ENCODE measurements at places on chromosomes 2 and 18.

GRCh38 chr2:42513252-42513918 is 19.6 kb upstream of the KCNG3 start:
- DNase-seq: no peak

DNA sequence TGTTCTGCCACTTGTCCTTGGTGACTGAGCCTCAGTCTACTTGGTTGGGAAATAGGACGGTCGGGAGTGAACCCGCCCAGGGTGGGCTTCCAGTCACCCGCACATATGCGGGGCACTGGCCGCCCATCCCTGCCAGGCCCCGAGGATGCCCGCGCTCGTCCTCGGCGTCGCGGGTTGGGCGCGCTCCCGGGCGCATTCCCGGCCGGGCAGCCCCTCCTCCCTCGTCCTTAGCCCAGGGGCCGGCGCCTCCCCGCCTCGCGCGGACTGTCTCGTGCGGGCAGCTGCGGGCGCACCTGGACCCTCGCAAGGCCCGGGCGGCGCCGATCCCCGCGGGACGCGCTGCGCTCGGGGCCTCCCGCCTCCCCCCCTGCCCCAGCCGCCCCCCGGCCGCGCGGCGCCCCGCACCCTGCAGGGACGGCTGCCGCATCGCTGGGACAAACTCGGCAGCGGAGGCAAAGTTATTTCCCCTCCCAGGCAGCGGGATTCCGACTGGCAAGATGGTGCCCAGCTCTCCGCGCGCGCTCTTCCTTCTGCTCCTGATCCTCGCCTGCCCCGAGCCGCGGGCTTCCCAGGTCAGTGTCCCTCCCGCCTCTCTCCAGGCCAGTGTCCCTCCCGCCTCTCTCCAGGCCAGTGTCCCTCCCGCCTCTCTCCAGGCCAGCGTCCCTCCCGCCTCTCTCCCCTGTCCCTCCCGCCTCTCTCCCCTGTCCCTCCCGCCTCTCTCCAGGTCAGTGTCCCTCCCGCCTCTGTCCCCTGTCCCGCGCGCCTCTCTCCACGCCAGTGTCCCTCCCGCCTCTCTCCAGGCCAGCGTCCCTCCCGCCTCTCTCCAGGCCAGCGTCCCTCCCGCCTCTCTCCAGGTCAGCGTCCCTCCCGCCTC is at the start of gene FBLN7:
Gene FBLN7, plus strand, starts transcription at position 227 of the 874 bp plus-strand sequence. Its CDS starts 271 bp downstream, at position 498.
- DNase-seq: no peak

DNA sequence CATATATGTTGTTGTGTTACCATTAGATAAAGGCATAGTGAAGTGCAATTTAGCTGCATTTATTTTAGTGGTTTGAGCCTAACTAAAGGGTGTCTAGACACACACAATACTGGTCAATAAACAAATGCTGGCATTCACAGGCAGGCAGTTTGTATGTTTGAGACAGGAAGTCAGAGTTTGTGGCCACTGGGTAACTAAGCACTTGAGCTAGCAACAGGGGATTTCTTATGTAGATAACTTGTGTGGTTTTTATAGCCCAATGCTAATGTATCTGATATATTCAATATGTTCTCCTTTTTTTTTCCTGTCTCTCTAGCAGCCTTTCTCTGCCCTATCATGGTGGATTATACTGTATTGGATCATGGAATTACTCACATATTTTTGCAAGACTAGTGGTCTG is 38.1 kb downstream of the LRRTM4 start:
- no peak for DNase-seq

GRCh38 chr2:1246239-1246638 is 167.0 kb upstream of the TPO start:
- no peak for DNase-seq

DNA sequence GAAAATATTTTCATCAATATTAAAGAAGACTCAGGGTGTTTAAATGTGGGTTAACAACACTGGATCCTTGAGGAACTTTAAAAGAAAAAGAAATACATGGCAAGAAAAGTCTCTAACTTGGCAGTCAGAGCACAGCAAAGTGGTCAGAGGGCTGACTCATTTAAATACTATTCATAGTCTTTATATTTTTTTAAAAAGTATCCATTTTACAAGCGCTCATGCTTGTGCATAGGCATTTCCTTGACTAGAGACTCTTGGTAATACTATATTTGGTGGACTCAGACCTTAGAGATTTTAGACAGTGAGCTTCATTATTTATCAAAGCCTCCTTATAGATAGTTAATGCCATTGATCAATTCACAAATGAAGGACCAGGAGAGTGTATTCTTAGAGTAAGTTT is 110.2 kb downstream of the ABCA12 start:
- DNase-seq: no peak

- no peak for DNase-seq
Measured at GRCh38 chr18:49849331-49850217, 36.2 kb upstream of the ACAA2 start.

DNA sequence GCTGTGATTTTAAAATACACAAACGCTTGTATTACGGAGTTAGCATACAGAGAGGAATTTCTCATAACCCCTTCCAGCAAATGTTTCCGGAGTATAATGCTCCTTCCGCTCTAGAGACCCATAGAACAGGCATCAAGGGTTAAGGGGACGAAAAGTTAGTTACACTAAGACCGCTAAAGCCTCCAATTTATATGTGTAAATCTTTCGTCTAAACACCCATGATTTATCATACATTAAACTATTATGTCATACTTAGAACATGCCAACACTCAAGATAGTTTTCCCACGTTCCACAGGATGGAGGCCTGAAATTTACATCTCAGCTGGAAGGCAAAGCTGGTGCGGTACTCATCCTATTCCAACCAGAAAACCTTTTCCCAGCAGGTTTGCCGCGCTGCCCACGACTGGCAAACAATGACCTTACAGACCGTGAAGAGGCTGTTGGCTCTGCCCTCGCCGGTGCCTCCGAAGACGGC is 650 bp downstream of the ORMDL1 start:
- no peak for DNase-seq

DNA sequence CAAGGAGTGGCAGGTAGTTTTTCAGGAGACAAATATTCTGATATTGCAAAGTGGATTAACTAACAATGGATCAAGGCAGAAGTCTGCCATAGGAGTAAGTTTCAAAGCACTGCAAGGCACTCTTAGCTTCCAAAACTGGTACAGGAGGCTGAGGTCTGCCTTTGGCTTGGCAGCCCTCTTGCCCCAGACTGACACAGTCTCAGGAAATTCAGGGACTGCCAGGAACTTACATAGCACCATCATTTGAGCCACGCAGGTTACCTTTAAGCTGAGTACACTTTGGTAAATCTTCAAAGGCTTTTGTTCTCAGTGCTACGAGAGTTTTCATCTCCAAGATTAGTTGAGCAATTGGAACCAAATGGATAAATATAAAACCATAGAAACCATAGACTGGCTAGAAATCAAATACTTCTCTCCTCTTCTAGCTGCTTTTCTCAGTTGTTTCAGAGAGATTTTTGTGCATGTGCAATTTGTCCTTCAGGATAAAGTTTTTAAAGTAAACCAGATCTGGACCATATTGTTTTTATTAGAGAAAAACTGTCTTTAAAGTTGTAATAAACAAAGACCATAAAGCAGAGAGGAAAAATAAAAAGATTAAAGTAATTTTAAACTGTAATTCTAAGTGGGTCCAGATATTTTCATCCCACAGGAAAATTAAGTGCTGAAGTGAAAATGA is 18.8 kb downstream of the ANKRD29 start:
- no peak for DNase-seq

DNA sequence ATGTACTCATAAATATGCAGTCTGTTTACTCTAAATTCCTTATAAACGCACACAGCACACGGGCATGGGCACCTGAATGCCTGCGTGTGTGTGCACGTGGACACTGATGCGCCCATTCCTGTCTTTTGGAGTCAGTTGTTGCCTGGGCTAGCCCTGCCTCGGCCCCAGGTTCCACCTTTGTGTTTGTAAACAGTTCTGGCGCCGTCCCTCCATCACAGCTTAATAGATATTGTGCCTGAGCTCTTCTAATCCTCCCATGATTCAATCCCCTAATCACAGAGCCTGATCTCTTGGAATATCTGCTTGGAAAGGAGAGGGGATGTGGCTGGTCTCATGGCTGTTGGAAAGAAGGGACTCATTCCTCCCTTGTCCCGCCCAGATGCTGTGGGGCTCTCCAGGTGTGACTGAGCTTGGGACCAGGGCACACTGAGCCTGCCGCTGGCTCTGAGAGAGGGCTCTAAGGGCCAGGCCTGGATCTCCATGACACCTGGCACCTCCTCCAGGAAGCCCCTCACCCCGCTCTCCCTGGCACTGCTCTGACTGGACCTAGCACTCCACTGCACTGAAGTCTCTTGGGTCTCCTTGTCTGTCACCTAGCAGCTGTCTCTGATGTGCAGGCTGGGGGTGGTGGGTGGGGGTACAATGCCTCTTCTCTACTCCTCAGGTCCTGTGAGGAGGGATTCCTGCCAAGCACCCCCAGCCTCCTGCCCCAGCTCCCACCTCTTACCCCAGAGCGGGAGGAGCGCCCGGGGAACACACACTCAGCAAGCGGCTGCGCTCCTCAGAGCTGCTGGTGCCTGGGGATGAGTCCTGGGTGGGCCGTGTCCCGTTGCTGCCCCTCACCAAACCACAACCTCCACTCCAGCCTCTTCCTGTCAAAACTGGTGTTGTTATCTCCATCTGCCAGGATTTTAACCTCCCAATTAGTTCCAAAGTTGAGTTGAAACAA is 181.3 kb downstream of the INHBB start:
- no peak for DNase-seq

DNA sequence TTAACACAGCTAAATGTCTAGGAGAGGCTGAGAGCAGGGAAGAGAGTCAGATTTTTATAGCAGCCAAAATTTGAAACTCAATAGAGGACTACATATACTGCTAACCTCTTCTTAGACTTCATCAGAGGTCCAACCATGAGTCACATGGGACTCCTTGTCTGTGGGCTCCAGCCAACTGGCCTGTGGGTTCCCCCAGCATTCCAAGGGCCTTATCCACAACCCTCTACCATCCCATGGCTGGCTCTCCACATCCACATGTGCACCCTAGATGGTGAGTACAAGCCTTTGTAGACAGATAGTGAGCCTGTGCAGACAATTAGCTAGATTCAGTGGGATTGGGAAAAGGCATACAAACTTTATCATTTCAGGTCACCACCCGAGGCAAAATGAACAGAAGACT is 901.9 kb upstream of the ZEB2 start:
- DNase-seq: no peak

GRCh38 chr2:181399027-181399426 is 58.2 kb upstream of the ITGA4 start:
- DNase-seq: no peak

- no peak for DNase-seq
Measured at GRCh38 chr2:45586600-45586999, 24.5 kb downstream of the SRBD1 start.

GRCh38 chr2:136226903-136227302 is 109.0 kb upstream of the CXCR4 start:
- DNase-seq: no peak

DNA sequence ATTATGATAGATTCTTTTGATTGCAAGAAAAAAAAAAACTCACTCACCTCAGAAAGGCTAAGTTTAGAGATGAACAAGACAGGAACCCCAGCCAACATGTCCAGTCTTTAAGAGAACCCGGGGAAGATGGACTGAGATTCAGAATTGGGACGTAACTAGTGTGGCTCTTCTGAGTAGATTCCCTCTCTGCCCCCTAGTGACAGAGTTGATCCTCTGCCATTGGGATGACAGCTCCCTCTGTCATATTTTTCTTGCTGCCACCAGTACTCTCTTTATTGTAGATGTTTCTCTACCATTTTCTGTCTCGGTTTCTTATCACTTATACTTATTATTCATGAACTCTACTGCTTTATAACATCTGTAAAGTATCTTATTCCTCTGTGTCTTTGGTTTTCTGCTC is 77.7 kb downstream of the GULP1 start:
- DNase-seq: no peak

GRCh38 chr18:72727776-72728175 is 140.0 kb downstream of the NETO1 start:
- no peak for DNase-seq

DNA sequence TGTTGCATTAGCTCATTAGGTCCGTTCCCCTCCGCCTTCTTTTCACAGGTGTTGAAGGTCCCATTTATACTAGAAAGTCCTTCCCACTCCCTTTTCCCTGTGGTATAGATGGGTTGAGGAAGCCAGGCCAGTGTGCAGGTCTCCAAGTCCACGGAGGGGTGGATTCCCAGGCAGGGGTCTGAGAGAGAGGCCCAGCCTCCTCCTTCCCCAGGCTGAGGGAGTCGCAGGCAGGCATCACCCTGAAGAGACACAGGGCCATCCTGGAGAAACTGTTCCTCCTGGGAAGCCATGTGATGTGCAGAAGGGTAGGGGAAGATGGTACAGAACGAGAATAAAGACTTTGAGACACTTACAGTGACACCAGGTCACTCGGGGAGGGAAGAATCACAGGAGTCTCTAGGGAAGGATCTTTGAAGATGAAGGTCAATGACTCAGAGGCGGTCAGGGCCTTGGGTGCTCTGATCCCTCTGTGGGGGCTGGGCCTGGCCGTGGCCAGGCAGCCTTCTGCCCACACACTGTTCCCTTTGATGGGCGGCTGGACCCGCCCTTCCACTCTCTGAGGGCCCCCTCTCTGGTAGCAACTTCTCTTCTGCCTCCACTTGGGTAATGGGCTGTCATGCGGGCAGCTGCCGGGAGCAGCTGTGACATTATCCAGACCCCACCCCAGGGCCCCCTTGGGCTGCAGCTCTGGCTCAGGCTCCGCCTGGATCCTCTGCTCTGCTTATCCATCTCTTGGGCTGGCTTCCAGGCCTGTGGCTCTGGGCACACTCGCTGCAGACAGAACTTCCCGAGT is 45.1 kb downstream of the RHOB start:
- DNase-seq: no peak

DNA sequence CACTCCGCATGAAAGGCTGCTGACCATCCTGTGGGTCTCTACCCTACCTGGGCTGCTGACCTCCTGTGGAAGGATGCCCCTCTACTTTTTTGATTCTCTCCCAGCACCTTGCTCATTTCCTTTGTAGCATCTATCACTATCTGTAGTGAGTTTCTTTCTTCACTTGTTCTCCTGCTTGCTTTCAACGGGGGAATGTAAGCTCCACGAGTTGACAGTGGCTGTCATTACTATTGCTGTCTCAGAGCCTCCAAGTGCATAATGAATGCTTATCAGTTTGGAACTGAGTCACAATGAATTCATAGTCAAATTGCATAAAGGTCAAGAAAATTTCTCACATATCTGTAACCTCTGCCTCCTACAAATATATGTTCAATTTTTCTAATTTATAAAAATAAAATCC is 477.7 kb downstream of the PLCL1 start:
- no peak for DNase-seq

- DNase-seq: no peak
Measured at GRCh38 chr2:154557906-154558305, 140.6 kb upstream of the KCNJ3 start.

DNA sequence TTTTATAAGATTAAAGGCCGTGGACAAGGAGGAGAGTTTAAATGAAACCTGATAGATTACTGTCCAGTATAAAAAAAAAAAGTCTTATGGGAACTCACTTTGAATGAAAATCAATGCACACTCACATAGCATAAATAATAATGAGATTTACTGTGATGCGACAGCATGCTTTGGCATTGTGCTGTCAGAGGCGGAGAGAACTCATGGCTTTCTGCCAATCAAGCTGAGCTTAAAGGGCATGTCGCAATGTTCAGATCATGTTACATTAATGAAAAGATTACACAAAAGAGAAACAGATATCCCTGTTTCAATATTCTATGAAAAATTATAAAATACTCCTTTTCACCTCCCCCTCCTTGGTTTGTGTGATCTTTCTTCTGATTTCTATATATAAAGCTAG is 310.8 kb downstream of the ERBB4 start:
- no peak for DNase-seq

GRCh38 chr2:71995067-71995665 is 152.5 kb downstream of the CYP26B1 start:
- DNase-seq: no peak
